ENCODE measurements at places on chromosomes 1 and 21. TPM values are rescaled to one million over a fixed set of nuclear protein-coding genes. Genes with fewer than 3 reads are reported as not detected.
A peak's percentile ranks its signal among the peaks of the same experiment; 100 is the strongest.

Gene ACTRT2
- total RNA-seq: not detected

Gene CHRNB2
- 0.27 TPM for total RNA-seq

Gene RORC
- total RNA-seq: not detected

Gene FAM3B
- not detected for total RNA-seq

Gene RNF207
- total RNA-seq: 12.4 TPM

DNA sequence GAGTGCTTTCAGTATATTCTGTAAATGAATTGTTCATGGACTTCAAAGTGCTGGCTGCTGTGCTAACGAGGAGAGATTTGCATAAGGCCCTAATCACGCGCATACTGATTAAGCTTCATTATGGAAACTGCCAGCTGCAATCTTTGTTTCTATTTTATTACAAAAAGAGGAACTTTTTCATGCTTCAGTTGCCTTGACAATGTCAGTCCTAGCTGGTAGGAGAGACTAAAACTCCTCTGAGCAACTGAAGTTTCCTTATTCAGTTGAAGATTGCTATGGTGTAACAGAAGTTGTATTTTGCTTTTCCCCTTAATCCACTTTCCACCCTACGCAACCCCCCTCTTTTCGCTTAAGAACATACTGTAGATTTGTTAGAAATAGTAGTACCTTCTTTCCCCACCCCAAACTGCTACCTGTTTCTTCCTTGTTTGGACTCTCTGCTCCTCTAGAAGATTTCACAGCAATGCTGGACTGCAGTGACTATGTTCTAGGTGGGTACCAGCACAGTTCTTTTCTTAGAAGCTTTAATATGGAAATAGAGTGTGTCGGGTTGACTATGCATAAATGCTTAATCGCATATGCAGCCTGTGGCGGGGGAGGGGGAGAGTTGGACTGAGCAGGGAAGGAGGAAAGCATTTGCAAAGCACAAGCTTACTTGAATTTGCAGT lies 108.3 kb downstream of the POU2F1 start:
- H3K4me1 ChIP-seq: peaks cover 21% of the 10 kb centered on the region
- DNase-seq: no peak
- no peak overlapping the region for H3K27ac ChIP-seq
- H3K36me3 ChIP-seq: peaks cover 14% of the 10 kb centered on the region
- no peaks in the 10 kb centered on the region for H3K27me3 ChIP-seq
- no peak overlapping the region for H3K4me3 ChIP-seq

- H3K36me3 ChIP-seq: no peaks in the 10 kb centered on the region
- H3K27ac ChIP-seq: peak overlapping the region; percentile 71
- no peak for DNase-seq
- no peaks in the 10 kb centered on the region for H3K27me3 ChIP-seq
Measured at GRCh38 chr1:154998818-154999570, 3.6 kb upstream of the ZBTB7B start.

GRCh38 chr1:26350701-26351589 lies 3.0 kb downstream of the CRYBG2 start:
- peaks cover 1% of the 10 kb centered on the region for H3K4me1 ChIP-seq
- H3K4me3 ChIP-seq: no peak overlapping the region
- no peaks in the 10 kb centered on the region for H3K36me3 ChIP-seq
- no peak overlapping the region for H3K27ac ChIP-seq
- peaks cover 5% of the 10 kb centered on the region for H3K27me3 ChIP-seq
- DNase-seq: no peak

DNA sequence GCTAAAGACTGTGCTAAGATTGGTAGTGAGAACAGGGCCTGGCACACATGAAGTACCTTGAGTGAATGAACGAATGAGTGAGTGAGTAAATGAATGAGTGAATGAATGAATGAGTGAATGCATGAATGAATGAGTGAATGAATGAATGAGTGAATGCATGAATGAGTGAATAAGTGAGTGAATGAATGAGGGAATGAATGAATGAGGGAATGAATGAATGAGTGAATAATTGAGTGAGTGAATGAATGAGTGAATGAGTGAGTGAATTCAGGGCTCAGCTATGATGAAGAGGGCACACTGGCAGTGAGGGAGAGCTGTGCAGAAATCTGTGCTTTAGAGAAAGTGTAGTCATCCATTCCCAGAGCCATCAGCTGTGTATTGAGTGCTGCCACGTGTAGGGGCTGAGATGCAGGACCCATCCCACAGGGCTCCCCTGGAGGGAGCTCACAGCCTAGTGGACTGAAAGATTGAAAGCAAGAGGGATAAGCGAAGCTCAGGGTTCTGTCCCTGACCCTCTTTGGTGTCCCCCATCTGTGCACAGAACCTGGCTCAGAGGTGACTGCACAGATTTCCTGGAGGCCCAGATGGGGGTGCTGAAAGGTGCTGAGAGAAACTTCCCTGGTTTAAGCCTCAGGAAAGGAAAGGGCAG lies 217.9 kb upstream of the VAMP3 start:
- H3K4me1 ChIP-seq: peaks cover 37% of the 10 kb centered on the region
- peaks cover 2% of the 10 kb centered on the region for H3K36me3 ChIP-seq
- H3K27ac ChIP-seq: no peak overlapping the region
- H3K4me3 ChIP-seq: no peak overlapping the region
- no peak for DNase-seq

DNA sequence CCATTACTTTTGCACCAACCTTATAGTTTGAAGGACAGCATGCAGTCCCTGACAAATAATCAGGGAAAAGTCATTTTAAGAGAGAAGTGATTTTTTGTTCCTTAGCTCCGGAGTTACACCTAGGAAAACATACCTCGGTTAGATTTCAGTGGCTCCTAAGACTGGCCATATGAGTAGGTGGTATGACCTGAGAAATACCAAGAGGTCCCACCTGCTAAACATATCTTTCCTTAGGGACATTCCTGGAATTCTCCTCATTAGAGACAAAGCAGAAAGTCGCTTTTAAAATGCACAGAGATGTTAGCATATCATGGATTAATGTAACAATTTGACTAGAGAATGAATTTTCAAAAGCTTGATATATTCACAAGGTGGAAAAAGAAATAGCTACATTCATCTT lies 84.2 kb upstream of the RNPC3 start:
- H3K27me3 ChIP-seq: no peaks in the 10 kb centered on the region
- no peak overlapping the region for H3K4me3 ChIP-seq
- no peak overlapping the region for H3K27ac ChIP-seq
- no peaks in the 10 kb centered on the region for H3K36me3 ChIP-seq
- H3K4me1 ChIP-seq: peaks cover 9% of the 10 kb centered on the region

DNA sequence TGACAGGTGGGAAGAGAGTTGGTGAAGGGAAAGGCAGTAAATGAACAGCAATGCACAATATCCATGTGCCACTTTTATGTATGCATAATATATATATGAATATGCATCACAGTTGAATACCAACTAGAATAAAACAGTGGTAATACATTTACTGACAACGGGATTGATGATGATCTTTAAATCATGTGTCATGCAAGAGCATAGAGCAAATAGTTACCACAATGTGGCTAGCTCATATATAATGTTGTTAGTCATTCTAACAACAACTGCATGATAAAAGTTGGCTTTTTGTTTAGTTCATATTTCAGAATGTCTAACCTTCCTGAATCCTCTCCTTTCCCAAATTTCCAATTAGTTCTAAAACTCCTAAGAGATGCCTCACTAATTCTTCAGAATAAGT lies 46.4 kb downstream of the GORAB start:
- no peaks in the 10 kb centered on the region for H3K27me3 ChIP-seq
- DNase-seq: no peak
- no peak overlapping the region for H3K27ac ChIP-seq
- no peak overlapping the region for H3K4me3 ChIP-seq
- no peaks in the 10 kb centered on the region for H3K36me3 ChIP-seq

DNA sequence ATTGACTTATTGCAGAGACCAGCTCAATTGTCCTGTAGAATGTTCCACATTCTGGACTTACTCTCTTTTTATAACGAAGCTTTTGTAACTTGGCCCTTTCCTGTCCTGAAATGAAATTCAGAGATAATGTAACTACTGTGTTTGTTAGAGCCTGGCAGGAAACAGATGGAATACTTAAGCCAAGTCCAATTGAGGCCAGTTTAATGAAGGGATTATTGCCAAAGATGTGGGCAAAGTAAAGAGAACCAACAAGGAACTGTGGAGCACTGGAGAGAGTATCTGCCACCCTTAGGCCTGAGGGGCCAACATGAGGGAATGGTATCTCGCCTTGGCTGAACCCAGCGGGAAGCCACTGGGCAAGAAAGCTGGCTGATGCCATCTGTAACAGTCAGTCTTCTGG lies 32.9 kb downstream of the MFSD2A start:
- H3K36me3 ChIP-seq: no peaks in the 10 kb centered on the region
- peaks cover 3% of the 10 kb centered on the region for H3K27me3 ChIP-seq
- DNase-seq: no peak
- H3K4me1 ChIP-seq: no peaks in the 10 kb centered on the region
- no peak overlapping the region for H3K4me3 ChIP-seq
